Activated CD8-positive, alpha-beta memory T cell treated with anti-CD3 and anti-CD28 coated beads for 24 hours (primary cell): ENCODE measurements at places on chromosomes 5 and 9.
A peak's percentile ranks its signal among the peaks of the same experiment; 100 is the strongest.

DNA sequence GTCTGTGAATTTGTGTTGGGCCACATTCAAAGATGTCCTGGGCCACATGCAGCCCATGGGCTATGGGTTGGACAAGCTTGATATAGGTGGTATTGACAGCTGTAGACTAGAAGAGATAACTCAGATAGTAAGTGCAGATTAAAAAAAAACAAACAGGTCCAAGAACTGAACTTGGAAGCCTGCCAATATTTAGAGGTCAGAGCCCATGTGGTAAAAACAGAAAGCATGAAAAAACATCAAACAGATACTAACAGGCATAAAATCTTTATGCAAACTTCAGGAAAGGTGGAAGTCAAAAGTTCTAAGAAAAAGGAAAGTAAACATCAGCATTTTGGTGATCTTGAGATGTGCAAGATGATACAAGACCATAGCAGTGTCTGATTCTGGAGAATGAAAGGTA lies 155.1 kb upstream of the NR4A3 start:
- DNase-seq = no peak

DNA sequence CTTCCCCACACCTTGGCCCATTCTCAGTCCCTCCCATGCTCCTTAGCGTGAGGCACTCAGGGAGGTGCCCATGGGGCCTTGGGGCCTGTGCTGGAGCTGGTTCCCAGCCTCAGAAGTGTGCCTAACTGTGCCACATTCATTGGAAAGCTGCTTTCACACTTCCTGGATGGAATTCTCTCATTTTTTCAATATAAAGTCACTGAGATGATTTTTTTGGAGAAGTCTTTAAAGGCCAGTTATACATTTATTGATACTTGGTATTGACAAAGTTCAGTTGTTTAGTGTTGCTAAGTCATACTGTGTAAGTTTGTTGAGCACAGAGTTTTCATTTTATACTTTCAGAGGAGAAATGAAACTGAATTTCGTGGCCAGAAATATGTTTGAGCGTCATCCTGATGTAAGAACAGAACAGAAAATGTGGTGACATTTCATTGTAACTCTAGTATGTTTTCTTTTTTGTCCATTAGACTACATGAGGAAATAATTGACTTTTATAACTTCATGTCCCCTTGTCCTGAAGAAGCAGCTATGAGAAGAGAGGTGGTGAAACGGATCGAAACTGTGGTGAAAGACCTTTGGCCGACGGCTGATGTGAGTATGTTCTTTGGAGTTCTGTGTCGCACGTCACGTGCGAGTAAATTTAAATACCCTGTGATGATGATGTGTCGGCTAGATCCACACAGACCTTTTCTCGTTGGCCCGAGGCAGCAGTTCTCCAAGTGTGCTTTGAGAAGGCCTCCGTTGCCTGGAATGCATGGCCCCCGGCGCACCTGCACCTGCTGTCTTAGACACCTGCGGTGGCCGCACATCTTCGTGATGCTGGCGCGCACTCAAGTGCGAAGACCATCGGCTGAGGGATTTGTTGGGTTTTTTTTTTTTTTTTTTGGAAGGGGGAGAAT lies 24.1 kb downstream of the TENT4A start:
- DNase-seq = peak; percentile 47

DNA sequence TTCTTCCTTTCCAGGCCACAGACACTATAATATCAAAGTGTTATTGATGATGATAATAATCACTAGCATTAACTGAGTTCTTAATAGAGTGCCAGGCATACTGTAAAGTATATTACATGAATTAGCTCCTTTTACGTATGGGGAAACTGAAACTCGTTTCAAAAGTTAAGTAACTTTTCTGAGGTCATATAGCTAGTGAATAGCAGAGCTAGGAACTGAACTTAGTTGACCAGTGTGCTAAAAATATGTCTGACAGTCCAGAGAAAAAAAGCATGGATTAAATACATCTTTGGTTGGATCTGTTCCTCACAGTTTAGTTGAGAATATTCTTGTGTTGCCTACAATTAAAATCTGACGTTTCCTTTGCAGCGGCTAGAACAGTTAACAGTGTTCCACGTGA lies 18.4 kb upstream of the CATSPER3 start:
- DNase-seq = no peak

GRCh38 chr5:87170799-87171198 lies 96.9 kb upstream of the RASA1 start:
- no peak for DNase-seq

DNA sequence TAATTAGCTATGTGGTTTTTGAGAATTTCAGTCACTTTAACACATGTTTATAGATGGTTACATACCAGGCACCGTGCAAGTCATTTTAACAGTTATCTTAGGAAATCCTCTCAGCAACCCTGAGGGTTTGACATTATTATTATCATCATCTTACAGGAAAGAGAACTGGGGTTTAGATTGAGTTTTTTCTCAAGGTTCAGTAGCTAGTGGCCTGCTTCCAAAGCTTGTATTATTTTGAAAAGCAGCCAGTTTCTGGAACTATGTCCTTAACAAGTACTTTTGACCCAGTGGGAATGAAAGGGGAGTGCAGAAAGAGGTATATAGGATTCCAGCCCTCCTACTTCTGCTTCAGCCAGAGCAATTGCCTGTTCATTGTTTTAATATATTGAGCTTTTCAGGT lies 157.5 kb downstream of the COMMD10 start:
- no peak for DNase-seq

- DNase-seq = no peak
These were observed 73.0 kb downstream of the OSTF1 start for GRCh38 chr9:75161116-75161857.

DNA sequence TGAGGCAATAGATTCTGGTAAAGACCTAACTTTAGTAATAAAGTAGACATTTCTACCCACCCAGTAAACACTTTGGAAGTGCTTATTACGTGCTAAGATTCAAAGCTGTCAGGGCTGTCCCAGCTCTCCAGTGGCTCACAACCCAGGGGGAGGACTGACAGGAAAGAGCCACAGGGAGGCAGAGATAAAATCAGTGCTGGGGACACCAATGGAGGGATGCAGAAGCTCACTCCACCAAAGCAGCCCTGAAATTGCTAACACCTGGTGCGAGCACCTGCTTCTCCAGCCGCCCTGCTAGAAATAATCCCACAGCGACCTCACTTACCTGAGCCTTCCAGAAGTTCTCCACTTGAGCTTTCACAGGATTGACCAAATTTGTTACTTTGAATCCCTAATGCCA lies 501.0 kb downstream of the BNC2 start:
- DNase-seq = no peak

DNA sequence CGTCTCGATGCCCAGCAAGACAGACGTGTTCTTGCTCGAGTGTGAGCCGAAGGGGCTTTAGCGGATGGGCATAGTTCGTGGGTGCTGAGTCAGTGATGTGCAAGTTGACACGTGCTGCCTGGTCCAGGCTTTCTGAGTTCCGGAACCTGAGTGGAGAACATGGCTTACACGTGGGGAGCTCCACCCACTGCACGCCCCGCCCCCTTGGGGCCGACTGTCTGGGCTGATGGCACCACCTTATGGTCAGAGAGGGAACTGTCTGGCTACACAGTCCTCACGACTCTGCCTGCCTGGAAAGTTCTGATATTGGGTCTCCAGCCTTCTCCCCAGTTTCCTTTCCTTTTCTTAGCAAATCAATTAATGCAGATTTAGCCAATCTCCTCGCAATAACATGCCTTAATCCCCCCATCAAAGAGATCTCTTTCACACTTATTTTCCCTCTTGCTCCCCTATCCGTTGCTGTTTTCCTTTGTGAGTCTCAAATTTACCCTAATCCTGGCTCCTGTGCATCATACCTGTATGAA lies 3.8 kb upstream of the STC2 start:
- peak; percentile 89 for DNase-seq

- DNase-seq = peak; percentile 61
These were observed 464.5 kb downstream of the ICE1 start for GRCh38 chr5:5886812-5887486.
